ENCODE measurements at places on chromosomes 3 and 15.
A peak's percentile ranks its signal among the peaks of the same experiment; 100 is the strongest.

DNA sequence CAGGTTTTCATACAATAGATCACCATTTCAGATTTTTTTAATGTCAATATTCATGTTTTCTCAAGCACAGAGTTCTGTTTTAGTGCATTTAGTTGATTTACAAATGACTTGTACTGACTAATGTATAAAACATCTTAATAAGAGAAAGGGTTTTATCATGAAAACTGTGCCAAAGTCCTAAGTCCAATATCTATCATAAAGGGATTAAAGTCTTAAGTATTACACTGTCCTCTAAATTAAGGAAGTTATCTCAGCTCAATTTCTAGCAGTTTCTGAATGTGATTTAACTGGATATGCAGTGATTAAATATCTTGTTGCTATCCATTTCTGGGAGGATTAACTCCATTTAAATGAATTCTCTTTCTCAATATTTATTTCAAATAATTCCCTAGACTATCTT is 381.1 kb upstream of the CNTN4 start:
- DNase-seq: no peak

GRCh38 chr15:38324939-38325647 is 72.5 kb downstream of the SPRED1 start:
- DNase-seq: no peak

DNA sequence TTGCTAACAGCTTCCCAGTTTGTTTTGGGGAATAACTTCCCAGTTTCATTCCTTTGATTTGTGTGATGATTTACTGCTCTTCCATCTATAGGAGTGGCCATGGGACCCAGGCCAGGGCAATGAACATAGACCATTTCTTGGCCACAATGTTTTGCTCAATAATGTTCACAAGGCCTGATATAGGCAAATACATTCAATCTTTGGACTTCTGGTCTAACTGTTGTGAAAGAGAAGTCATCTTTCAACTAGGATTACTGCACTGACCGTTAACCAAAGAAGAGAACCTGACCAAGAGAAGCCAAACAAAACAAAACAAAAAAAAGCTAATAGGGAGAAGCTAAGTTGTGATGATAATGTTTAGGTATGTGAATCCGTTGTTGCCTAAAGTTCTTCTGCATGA is 221.8 kb upstream of the SUCLG2 start:
- DNase-seq: no peak

DNA sequence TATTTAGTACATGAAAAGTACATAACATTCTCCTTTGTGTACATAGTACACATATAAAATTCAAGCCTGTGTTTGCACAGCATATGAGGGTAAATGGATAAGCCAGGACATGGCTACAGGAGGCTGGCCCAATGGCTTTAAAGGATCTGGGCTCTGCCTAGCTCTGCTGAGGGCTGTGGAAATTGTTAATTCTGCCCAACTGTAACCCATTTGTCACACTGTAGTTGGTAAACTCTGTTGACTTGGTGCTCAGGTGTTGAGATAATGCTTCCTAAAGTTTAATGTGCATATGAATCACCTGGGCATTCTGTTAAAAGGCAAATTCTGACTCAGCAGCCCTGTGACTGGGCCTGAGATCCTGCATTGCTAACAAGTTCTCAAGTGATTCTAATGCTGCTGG is 196.5 kb upstream of the ZPLD1 start:
- no peak for DNase-seq

GRCh38 chr3:71578054-71578751 is 5.3 kb downstream of the FOXP1 start:
- no peak for DNase-seq

DNA sequence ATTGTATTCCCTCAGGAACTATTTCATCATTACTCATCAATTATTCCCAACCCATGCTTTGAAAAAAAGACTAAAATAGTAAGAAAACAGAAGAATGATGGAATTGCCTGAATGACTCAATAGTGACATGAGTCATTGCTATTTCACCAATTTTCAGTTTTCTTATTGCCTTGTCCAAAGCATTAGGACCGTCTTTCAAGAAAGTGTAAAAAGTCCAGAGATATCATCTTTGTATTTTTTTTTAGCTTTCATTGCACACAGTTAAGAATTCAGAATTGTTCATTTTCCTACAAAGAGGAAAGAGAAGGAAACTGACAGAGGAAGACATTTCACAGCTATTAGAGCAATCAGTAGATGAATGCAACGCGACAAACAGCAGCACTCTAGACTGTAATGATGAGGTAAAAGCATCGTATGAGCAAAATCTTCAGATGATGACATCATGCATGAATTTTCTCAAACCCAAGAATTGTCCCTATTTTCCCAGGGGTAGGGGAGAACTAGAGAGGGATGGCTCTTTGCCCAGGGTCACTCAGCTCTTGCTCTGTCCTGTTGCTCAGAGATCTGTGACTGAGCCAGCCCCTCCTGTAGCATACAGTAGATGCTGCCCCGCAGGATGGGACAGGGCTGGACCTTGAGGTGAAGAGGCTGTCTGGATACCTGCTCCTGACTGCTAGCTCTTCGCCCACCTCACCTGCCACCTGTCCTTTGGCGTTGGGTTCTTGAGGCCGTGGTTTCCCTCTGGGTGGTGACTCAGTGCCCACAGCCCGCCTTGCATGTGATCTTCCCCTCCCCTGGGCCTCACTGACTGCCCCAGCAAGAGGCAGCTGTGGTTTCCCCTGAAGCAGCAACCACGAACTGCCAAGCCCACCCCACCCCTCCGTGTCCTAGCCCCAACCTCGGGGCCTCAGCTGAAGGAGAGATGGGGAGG is 84.8 kb downstream of the PPCDC start:
- peak; percentile 64 for DNase-seq

- DNase-seq: no peak
Observed at GRCh38 chr3:185900228-185900627, 37.6 kb downstream of the TRA2B start.

GRCh38 chr15:31871166-31871886 is 159.0 kb upstream of the CHRNA7 start:
- DNase-seq: no peak

DNA sequence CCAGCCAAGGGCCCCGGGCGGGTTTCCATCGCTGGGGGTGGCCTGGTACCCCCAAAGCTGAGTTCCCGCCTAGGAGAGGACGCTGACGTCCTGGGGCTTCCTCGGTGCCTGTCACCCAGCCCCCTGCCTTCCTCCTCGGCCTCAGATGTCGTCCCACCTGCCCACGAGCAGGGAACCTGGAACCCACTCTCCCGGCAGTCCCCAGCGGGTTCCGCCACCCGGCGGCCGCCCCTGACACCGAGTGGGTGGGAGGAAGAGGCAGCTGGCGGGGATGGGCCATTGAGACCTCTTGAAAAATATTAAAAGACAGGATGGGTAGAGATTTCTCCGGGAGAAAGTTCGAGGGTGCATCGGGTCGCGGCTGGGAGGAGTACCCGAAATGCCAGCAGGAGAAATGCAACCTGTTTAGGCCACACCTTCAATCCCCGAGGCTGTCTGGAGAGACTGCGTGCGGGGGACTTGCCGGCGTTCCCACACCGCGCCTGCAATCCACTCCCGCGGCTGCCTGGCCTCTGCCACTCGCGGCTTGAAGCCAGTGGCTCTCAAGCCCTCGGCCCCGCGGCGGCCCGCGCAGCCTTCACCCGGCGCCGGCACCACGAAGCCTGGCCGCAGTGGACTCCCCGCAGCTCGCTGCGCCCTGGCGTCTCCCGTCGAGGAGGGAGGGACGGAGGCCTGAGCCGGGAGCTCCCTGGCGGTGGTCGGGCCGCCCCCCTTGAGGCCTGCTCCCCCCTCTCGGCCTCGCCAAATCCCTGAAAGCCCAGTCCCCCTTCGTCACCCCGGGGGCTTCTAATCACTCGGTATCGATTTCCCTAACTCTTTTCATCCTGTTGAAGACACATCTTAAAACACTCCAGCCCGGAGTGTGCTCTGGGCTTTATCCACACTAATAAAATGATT is 8.6 kb upstream of the NR2F2 start:
- no peak for DNase-seq

- no peak for DNase-seq
Observed at GRCh38 chr15:80597076-80597475, 98.0 kb upstream of the ABHD17C start.
